ENCODE measurements at places on chromosomes 7 and 10. TPM values are rescaled to one million over a fixed set of nuclear protein-coding genes. Genes with fewer than 3 reads are reported as not detected.
A peak's percentile ranks its signal among the peaks of the same experiment; 100 is the strongest.

The MRC1 gene
- total RNA-seq, result 0.15 TPM

The CYP3A7 gene
- total RNA-seq, result not detected

The AMPH gene
- total RNA-seq, result 2.1 TPM

The ZNF488 gene
- total RNA-seq, result 0.09 TPM

GRCh38 chr10:11457336-11457735 lies 154.1 kb downstream of the USP6NL start:
- no peak overlapping the region for H3K27ac ChIP-seq
- peaks cover 14% of the 10 kb centered on the region for H3K36me3 ChIP-seq
- H3K4me3 ChIP-seq, result no peak overlapping the region
- H3K4me1 ChIP-seq, result no peaks in the 10 kb centered on the region
- DNase-seq, result no peak
- no peaks in the 10 kb centered on the region for H3K27me3 ChIP-seq

DNA sequence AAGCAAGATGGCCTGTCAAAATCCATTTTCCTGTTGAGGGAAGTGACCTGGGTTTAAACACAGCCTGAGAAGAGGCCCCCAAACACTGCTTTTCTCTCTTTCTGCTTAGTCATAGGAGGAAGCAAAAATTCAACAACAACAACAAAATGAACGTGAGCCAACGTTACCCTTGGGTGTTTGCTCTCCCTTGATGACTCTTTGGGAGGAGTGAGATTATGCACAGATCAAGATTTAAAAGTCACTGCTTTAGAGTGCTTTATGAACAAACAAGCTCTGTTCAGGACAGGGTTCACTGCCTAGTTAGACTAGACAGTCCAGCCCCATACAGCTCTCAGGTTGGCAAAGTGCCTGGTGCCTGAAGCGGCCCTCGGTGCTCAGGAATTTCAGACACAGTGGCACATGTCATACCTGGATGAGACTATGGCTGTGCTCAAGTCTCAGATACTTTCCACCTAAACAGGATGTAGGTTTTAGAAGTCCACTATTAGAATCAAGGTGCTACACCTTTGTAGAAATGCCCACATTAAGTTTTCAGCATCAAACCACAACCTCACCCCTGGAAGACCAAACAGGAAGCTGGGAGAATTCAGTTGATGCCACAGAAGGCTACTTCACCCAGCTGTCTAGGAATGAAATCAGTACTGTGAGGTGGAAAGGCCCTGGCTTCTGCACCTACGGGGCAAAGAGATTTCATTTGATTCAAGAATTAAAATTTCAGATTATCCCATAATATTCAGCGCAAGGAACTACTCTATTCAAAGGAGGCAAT lies 38.7 kb downstream of the DENND11 start:
- no peaks in the 10 kb centered on the region for H3K27me3 ChIP-seq
- H3K27ac ChIP-seq, result peak overlapping the region; percentile 10

DNA sequence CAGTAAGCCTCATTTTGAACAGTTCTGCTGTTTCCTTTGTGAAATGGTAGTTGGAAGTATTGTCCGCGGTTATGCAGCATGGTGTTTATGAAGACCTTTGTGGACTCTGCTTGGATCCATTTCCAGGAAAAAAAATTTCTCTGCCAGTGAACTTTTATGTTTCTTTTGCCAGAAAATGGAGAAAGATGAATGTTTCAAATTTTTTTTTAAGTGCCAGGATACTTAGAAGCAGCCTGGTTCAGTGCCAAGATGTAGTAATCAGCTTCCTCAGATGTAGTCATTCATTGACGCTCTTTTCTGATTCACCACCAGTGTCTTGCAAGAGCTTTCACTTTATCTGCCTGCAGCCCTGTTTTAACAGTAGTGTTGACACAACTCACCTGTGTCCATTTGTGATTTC lies 258.2 kb downstream of the SDK1 start:
- peak; percentile 53 for DNase-seq
- no peaks in the 10 kb centered on the region for H3K36me3 ChIP-seq
- H3K4me1 ChIP-seq, result peaks cover 14% of the 10 kb centered on the region
- no peaks in the 10 kb centered on the region for H3K27me3 ChIP-seq

- H3K4me1 ChIP-seq, result no peaks in the 10 kb centered on the region
- H3K27ac ChIP-seq, result no peak overlapping the region
- no peaks in the 10 kb centered on the region for H3K27me3 ChIP-seq
- no peak overlapping the region for H3K4me3 ChIP-seq
Observed at GRCh38 chr10:73206385-73206784, 38.5 kb downstream of the FAM149B1 start.

DNA sequence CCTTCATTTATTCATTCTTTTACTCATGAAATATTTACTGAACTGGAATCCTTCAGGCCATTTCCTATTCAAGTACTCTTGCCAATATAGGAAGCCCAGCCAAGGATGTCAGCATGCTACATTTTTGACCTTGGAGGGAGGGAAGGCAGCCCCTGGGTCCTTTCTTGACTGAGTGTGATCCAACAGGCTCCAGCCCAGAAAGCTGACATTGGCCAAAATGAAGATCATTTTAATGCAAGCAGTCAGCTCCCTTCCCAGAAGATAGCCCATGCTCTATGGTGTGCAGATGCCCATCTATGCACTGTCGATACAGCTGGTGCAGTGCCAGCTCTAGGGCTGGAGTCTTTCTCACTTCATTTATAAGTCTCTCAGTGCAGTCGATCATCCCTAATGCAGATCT lies 646.0 kb downstream of the KCNMA1 start:
- peaks cover 7% of the 10 kb centered on the region for H3K27me3 ChIP-seq
- no peak overlapping the region for H3K4me3 ChIP-seq
- DNase-seq, result no peak
- H3K4me1 ChIP-seq, result no peaks in the 10 kb centered on the region
- H3K36me3 ChIP-seq, result no peaks in the 10 kb centered on the region
- H3K27ac ChIP-seq, result no peak overlapping the region

DNA sequence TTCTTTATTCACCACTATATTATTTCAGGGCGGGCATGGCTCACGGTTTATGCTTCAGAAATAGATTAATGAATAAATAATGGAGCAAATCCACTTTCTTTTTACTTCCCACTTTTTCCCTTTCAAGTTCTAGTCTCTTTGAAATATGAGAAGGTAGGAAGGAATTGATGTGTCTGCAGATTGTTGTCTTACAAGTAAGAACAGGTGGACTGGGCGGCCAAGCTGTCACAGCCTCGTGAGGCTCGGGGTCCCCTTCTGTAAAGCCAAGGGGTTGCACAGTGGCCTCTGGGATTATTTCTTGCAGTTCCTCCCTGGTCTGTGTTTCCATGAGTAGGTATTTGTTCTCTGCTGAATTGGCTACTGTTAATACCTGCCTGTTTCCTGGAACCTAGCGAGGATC lies 11.2 kb downstream of the VWA2 start:
- no peak for DNase-seq
- H3K27me3 ChIP-seq, result peaks cover 7% of the 10 kb centered on the region
- no peaks in the 10 kb centered on the region for H3K4me1 ChIP-seq
- H3K36me3 ChIP-seq, result no peaks in the 10 kb centered on the region

GRCh38 chr10:94183666-94184264 lies 179.0 kb downstream of the NOC3L start:
- no peaks in the 10 kb centered on the region for H3K27me3 ChIP-seq
- no peaks in the 10 kb centered on the region for H3K4me1 ChIP-seq
- H3K4me3 ChIP-seq, result no peak overlapping the region
- no peak overlapping the region for H3K27ac ChIP-seq
- no peaks in the 10 kb centered on the region for H3K36me3 ChIP-seq

GRCh38 chr7:55073051-55073511 lies 54.3 kb downstream of the EGFR start:
- H3K36me3 ChIP-seq, result no peaks in the 10 kb centered on the region
- H3K27me3 ChIP-seq, result no peaks in the 10 kb centered on the region
- no peak overlapping the region for H3K27ac ChIP-seq
- H3K4me3 ChIP-seq, result no peak overlapping the region
